SK-N-DZ (cell line): ENCODE measurements at places on chromosomes 11 and 22.

DNA sequence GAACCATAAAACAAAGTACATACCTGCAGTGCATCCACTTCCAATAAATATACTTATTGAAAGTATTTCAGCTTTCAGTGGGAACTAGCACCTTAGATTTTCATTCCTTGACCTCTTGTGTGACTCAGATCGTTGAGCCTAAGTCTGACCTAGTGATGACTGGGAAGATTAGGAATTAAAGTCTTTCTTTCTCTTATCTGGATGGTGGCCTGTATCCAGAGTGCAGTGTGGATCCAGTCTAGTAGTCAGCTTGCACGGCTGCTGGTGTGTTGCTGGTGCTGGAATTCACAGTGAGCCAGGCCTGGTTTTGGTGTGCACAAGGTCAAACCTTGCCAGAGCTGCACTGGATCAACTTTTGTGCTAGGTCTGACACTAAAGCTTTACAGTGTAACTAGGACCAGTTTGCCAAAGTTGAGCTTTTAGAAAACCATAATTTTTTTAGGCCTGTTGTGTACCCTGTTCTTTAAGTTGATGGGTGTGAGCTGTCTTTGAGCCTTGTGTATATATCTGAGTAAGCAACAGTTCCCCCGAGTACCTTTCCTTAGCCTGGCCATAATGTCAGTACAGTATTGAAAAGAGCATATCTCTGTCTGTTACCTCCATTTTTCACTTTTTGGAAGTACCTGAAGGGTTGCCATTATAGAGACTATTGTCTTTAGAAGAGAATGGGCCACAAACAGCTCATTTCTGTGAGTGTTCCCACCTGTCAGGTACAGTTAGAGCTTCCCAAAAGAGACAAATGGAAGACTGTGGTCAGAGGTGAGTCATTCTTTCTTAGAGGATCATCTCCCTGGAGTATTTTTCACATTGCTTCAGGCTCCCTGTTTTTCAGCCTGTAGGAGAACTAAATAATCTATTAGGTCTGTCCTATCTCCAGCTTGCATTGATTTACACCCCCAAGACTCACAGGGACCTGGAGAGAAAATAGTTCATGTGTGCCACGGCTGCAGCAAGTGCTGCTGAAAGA is 89.8 kb downstream of the ALX4 start:
- no peak for DNase-seq

GRCh38 chr22:49825944-49826602 is 1.6 kb downstream of the BRD1 start:
- DNase-seq, result no peak

- DNase-seq, result no peak
Measured at GRCh38 chr11:64826062-64826461, 15.7 kb upstream of the MEN1 start.

- no peak for DNase-seq
Measured at GRCh38 chr11:67600324-67601029, 6.3 kb upstream of the NDUFV1 start.

GRCh38 chr11:93396316-93396715 is 65.8 kb downstream of the DEUP1 start:
- DNase-seq, result no peak

DNA sequence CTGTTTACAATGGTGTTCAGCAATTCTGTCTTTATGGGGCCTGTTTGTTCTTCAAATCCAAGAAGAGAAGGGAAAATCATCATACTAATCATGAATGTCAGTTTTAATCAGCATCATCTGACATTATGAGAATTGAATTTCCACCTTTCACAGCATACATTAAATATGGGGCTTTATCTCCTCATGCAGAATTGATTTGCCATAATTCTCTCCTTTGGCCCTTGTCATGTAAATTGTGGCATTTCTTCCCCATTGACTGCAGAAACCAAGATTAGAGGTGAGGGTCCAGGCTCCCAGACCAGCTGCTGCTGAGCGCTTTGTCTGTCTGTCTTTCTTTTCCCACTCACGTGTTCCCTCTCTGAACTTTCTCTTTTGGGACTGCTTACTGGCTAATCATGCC is 232.1 kb upstream of the NAV2 start:
- DNase-seq, result no peak

GRCh38 chr11:36719358-36720107 is 121.5 kb upstream of the RAG2 start:
- DNase-seq, result no peak

- peak; percentile 60 for DNase-seq
Measured at GRCh38 chr11:26286472-26287066, 45.4 kb upstream of the ANO3 start.

DNA sequence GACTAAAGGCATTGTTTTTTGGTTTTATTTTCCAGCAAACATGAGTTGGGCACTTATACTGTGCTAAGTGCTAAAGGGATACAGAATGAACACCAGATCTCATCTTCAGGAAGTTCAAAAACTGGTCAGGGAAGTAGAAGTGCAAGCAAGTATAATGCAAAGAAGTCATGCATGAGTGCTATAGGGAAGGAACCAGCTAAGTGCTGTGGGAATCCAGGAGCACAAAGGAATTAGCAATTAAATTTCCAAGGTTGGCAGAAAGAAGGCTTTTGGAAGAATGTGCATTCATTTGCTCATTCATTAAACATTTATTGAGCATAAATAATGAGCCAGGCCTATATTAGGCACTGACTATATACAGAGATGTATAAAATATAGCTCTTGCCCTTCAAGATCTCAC is 143.7 kb upstream of the ARHGAP42 start:
- no peak for DNase-seq

GRCh38 chr11:112624431-112624830 is 336.8 kb upstream of the NCAM1 start:
- DNase-seq, result no peak

- DNase-seq, result no peak
Measured at GRCh38 chr22:43953988-43954785, 1.1 kb upstream of the SAMM50 start.

- DNase-seq, result peak; percentile 79
Measured at GRCh38 chr22:44620129-44620840, 81.7 kb upstream of the PRR5 start.

GRCh38 chr11:112596324-112596723 is 335.7 kb upstream of the PLET1 start:
- no peak for DNase-seq

- no peak for DNase-seq
Measured at GRCh38 chr11:68735125-68735524, 16.2 kb downstream of the TESMIN start.

DNA sequence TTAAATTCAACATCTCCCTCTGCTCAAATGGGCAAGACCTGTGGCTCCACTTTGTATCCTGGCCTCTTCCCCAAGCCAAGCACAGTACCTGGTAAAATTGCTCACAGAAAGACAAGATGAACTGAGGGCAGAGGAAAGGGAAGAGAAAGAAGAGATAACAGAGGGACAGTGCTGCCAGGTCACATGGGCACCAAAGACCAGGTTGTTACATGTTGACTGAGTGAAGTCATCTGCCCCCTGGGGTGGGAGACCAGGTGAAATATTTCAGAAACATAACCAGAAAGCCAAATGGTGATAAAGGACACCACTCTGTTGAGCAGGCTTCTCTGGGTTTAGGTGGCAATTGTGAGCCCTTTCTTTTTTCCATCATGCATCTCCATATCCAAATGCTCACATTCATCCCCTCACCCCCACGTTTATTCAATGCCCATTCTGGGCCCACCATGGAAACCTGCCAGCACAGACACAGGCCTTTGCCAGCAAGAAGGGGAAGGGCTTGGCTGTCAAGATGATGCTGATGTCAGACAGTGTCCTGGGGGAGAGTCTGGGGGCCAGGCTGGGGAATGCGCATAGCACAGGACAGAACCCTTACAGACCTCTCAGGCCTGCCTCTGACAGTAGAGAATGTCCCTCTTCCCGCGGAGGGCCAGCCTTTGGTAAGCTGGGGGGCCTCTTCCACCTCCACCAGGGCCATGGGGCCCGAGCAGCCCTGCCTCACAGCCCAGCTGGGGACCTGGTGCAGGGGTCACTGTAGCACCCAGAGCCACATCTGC is 51.6 kb downstream of the DGCR2 start:
- no peak for DNase-seq

DNA sequence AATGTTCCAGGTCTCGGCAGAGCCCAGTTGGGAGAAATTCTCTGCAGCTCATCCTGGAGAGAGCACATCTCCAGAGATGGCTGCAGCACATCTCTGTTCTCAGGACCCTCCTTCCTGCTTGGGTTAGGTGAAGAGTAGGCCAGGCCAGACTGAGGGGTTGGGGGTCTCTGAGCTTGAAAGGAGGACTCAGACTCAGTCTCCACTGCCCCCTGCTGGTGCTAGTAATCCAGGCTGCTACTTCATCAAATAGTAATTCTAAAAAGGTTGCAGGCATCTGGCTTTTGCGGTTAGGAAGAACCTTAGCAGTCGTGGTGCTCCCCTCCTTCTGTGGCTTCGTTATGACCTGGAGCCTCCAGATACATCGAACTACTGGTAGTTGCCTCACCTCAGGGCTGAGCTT is 9.7 kb downstream of the TUB start:
- DNase-seq, result peak; percentile 62

DNA sequence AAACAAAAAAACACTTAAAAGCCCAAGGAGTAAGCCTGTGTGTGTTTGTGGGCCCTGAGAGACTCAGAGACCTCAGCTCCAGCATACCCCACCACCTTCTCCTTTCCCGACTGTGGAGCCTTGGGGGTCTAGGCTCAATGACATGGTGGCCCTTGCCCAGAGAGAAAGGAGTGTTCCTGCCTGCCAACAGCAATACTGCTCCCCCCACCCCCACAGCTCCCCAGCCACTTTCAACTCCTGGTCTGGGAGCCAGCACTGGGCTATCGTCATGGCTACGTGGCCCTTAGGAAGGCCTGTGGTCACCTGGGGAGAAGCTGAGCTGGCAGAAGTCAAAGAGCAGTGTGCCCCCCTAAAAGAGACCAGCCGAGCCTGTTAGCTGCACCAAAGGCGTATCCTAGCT is 2.6 kb downstream of the PPP1R14B start:
- no peak for DNase-seq

DNA sequence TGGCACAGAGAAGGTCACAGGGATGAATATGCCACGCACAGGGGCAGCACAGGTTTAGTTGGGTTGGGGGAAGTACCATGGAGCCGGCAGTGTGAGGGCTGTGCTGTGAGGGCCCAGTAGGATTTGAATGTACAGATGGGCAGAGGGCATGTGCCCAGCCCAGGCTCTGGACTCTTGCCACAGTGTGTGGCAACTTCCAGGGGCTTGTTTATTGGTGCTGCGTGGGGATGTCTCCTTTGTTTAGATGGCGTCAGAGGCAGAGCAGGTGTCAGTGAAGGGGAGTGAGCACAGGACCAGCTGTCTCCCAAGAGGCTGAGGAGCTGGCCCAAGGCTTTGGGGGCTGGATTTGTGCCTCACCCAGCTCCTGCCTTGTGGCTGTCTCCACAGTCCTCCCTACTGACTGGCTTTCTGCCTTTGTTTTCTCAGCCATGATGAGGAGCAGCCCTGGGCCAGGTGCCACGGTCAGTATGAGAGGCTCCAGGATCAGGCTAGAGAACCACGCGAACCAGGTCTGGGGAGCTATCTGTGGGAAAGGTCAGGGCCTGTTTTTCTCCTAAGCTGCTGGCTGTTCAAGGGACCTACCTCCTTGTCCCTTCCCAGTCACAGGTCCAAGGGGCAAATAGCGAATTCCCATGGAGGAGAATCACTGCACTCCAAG is 21.9 kb downstream of the SUN2 start:
- no peak for DNase-seq

DNA sequence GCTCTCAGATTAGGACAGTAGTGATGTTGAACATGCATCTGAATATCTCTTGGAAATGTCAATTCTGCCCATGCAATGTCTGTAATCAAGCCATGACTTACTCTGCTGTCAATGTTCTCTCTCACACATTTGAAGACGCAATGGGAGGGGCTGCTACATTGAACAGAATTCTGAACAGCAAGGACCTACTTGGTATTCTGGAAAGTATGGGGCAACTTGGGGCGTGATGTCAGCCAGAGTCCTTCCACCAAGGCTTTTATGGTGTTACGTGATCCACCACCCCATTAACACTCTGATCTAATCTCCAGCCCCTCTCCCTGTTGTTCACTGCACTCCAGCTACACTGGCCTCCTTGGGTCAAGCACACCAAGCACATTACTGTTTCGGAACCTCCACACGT is 7.1 kb upstream of the CD59 start:
- DNase-seq, result no peak

- DNase-seq, result peak; percentile 14
Measured at GRCh38 chr11:14414470-14415461, 55.8 kb upstream of the RRAS2 start.

GRCh38 chr22:47195156-47195483 is 432.7 kb downstream of the TBC1D22A start:
- no peak for DNase-seq

DNA sequence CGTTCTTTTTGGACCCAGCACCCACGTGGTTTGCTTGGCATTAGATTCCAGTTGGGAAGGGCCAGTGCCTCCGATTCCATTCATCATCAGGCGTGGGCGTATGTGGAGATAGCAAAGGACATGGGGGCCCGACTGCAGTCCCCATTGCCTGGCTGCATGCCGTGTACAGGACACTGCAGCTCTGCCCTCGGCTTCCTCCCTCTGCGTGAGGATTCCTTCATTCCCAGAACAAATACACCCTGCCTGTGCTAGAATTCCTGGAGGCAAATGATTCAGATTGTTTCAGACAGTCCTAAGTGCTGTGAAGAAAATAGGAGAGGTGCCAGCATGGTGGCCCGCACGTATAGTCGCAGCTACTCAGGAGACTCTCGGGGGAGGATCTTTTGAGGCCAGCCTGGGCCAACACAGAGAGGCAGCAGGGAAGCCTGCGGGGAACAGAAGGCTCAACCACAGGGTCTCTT is 15.4 kb downstream of the DERL3 start:
- DNase-seq, result no peak

DNA sequence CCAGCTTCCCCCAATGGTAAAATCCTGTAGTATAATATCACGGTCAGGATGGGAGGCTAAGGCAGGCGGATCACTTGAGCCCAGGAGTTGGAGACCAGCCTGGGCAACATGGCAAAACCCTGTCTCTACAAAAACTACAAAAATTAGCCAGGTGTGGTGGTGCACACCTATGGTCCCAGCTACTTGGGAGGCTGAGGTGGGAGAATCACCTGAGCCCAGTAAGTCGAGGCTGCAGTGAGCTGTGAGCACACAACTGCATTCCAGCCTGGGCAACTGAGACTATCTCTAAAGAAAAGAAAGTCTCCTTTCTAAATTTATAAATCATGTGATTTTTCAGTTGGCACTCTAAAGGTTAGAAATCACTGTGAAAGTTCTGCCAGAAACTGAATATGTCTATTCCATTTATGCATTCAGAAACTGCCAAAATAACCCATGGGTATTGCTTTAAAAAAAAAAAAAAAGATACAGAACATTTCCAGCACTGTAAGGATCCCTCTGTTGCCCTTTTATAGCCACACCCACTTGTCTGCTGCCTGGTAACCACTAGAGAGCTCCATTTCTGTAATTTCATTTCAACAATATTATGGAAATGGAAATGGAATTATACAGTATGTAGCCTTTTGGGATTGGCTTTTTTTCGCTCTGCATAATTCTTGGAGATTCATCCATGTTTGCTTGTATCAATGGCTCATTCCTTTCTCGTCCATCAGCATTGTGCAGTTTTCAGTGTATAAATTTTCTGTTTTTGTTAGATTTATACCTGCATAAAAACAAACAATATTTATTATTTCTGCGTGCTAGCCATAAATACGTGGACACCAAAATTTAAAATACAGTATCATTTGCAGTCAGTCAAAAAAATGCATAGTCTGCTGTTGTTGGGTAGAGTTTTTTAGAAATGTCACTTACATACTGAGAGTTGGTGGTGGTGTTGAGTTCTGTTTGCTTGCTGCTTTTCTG is 9.4 kb downstream of the CDC45 start:
- no peak for DNase-seq
